ENCODE measurements at places on chromosomes 1 and 21.

GRCh38 chr21:45932922-45933502 is 48.6 kb upstream of the COL6A1 start:
- DNase-seq, result no peak

DNA sequence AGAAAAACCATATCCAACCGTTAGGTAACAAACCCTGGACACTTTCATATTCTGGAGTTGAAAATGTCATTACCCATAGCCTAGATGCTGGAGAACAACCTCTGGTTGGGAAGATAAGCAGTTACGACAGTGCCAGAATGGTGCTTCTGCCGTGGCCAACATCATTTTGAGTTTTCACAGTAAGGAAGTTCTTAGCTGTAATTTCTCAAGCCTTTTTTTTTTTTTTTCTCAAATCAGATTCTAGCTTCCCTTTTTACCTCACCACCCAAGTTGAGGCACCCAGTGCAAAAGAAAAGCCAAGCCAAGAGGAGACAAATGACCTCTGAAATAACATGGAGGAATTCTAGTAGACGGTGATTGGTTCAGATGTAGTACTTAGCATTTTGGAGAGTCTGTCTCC is 21.8 kb downstream of the PPT1 start:
- no peak for DNase-seq

GRCh38 chr1:75768016-75768415 is 18.0 kb upstream of the RABGGTB start:
- no peak for DNase-seq

- no peak for DNase-seq
Observed at GRCh38 chr1:91217911-91218310, 186.7 kb downstream of the HFM1 start.

DNA sequence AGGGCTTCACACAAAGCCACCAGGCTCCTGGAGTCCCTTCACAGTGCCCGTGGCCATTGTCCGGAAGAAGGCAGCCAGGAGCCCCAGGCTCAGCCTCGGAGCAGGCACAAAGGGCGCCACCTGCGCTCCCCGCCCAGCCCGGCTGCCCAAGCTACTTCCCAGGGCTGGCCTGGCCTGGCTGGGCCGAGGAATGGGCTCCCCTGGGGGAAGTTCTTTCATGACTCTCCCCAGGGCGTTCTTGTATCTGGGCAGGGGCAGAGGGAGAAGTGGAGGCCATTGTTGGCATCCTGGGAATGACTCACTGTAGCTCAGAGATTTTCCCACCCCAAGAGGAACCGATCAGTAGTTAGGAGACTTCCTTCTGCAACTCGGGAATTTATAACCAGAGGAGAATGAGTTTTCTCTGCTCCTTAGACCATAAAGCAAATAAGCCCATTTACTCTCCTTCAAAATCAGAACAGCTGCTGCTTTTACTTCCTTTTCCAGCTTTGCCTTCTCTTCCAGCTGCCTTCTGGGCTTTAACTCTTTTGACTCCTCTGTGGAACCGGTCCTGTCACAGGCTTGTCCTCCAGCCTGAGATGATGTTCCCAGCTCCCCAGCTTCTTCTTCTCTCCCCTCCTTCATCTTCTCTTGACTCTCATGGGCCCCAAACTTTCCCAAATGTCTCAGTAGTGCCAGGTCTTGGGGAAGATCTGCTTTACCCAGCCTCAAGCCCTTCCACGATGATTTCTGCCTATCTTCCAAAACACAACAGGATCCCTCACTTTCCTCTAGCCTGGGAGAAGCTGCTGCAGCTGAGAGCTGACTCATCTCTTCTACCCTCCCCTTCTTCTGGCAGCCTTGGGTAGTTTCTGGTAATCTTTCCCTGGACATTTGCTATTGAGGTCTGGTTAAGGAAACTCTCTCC is 118.7 kb upstream of the CD34 start:
- no peak for DNase-seq

DNA sequence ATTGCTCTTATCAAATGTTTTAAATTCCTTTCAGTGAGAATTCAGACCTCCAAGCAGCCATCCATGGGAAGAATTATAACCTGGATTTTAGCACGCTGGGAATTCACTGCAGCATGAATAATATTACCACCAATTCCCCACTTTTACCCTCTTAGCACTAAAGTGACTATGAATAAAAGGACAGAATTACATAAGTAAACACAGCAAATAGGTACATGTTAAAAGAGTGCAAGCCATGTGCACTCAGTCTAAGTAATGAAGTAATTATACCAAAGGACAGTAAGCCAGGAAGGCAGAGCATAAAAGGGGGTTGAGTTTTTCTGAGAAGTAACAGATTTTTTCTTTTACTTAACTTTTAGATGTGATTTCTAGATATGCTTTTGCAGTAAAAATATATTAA is 176.3 kb downstream of the DENND1B start:
- DNase-seq, result no peak

DNA sequence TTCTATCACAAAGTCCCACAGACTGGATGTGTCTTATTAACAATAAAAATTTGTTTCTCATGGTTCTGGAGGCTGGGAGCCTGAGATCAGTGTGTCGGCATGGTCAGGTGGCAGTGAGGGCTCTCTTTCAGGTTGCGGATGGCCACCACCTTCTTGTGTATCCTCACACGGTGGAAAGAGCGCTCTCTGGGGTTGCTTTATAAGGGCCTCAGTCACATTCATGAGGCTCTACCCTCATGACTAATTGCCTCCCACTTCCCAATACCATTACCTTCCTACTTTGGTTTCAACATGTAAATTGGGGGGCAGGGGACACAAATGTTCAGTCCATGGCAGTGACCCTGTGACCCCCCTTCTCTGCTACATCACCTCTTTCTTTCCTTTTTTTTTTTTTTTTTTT is 20.7 kb upstream of the MX1 start:
- DNase-seq, result no peak

DNA sequence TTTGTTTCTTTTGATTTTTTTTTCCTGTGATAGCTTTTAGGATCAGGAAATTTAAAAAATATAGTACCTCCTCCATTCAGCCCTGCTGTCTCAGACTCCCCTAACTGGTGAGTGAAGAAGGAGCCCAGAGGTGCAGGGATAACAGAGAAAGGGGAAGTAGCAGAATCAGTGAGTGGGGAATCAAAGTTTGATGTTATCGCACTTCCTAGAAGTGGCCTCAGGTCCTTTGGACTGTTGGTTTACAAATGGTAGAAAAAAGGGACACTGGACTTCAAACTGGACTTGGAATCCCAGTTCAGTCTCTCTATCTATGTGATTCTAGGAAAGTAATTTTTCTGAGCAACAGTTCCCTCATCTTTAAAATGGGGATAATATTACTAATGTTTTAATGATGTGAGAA is 99.5 kb downstream of the FGGY start:
- no peak for DNase-seq

DNA sequence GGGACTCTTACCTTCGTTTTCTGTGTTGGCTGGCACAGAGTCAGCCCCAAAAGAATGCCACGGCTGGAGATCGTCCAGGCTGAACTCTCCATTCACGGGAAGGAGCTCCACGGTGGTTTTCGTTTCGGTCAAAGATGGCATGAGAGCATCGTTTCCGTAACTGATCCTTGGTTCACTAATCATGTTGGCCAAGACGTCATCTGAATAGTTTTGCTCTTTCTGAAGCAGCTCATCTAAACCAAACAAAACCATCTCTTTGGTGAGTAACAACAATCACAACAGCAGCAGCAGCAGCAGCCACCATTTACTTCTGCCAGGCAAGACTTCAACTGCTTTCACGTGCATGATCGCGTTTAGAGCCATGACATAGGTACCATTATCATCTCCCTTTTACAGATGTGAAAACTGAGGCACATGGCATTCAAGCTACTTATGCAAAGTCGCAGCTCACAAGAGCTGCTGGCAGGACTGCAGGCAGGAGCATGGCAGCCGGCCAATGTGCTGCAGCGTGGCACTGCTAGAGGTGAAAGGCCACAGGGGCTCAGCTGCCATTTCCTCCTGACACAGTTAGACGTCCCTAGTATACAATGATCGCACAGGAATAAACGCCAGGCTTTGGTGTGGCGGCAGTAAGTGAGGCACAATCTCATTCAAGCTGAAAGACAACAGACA is 177.1 kb downstream of the GABPA start:
- no peak for DNase-seq

DNA sequence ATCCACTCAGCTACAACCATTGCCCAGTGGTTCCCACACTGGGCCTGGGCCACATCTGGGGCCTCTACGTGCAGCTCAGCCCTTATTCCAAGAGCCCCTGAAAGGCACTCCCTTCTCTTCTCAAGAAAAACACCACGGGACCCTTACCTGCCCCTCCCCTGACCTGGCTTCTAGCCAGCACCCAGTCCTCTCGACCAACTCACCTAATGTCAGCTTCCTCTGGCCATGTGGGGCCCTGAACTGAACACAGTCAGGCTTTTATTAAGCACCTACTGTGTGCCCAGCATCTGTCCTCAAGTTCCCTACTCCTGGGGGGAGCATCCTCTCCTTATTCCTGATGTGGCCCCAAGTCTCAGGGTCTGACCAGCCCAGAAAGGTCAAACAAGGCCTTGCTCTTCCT is 208.4 kb downstream of the MATN1 start:
- DNase-seq, result no peak

DNA sequence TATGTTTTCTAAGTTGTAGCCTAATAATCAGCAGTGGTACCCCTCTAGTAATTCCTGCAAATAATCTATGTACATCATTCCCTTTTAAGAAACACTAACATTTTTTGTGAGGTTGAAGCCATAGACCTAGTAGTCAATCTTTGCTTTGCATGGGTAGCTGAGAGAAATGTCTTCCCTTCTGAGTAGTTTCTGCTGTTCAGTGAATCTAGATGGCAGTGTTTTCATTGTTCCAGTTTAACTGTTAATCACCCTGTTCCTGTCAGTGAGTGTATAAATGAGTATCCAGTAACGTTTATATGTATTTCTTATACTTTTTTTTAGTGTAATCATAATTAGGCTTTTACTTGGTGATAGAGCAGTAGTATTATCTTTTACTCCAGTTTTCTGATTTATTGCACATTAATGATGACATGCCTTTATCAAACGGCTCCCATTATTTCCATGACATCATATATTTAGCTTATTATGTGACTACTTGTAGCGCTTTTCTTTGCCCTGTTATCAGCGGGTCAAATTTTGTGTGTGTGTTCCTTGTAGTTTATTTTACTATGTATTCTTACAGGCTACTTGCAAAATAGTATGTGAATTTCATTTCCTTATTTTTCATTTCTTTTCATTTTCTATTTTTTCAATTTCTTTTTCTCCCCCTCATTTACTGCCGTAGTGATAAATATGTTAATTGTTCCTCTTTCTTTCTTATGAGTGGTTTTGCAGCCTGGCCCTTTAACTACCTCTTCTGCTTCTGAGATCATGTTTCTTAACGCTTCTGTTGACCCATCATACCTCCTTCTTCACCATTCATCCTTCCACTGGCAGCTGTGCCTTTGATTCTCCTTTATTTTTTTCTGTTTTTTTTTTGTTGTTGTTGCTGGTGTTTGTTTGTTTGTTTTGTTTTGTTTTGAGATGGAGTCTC is 18.8 kb downstream of the CEP350 start:
- peak; percentile 15 for DNase-seq

- DNase-seq, result peak; percentile 46
Observed at GRCh38 chr1:244801246-244801645, 34.2 kb upstream of the COX20 start.

DNA sequence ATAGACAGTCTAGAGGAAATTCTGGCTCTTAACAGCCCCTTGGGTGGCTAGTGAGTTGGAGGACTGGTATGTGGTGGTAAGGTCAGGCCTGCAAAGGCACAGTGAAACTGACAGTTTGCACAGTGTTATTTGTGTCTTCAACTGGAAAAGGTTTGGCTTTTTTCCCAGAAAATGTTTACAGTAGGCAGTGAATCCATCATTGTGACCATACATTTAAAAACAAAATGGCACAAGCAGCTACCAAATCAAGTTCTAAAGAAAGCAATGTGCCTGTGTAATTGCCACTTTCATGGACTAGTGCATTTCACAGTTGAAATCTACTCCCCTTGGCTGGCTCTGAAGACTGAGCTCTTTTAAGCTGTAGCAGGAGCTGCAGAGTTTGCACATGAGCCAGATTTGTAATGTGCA is 24.8 kb downstream of the ATPAF1 start:
- no peak for DNase-seq

GRCh38 chr1:183021405-183022201 is 1.6 kb upstream of the LAMC1 start:
- no peak for DNase-seq

DNA sequence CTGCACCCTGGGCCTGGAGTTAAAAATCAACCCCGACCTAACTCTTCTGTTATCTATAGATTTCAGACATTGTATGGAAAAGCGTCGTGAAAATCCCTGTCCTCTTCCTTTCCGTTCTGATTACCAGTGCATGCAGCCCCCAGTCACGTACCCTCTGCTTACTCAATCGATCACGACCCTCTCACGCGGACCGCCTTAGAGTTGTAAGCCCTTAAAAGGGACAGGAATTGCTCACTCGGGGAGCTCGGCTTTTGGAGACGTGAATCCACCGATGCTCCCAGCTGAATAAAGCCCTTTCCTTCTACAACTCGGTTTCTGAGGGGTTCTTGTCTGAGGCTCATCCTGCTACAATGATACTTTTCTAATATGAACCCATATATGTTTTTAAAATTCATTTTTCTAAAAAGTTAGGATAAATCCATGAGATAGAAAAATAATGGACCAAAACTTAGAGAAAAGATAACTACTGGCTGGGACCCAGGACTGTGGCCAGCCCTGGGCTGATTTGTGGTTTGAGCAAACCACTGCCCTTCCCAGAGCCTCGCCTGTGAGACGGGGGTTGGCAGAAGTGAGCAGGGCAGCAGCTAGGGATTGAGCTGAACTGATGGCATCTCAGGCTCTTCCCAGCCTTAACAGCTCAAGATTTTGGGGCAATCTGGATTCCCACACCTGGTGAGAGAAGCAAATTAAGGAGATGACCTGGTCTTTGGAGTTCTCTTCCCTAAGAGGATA is 5.0 kb downstream of the UQCRHL start:
- no peak for DNase-seq

- no peak for DNase-seq
Observed at GRCh38 chr1:39016604-39017171, 9.5 kb upstream of the NDUFS5 start.

- DNase-seq, result no peak
Observed at GRCh38 chr1:57003398-57004139, 37.8 kb upstream of the C8B start.

- no peak for DNase-seq
Observed at GRCh38 chr1:47178020-47178419, 11.8 kb downstream of the PDZK1IP1 start.

- no peak for DNase-seq
Observed at GRCh38 chr1:243345205-243345604, 89.4 kb downstream of the SDCCAG8 start.

- DNase-seq, result peak; percentile 77
Observed at GRCh38 chr1:53485478-53486394, 26.5 kb downstream of the DMRTB1 start.

- peak; percentile 5 for DNase-seq
Observed at GRCh38 chr1:194342484-194343262, 1156.3 kb upstream of the B3GALT2 start.

GRCh38 chr1:19472174-19472573 is 13.2 kb downstream of the CAPZB start:
- no peak for DNase-seq

- no peak for DNase-seq
Observed at GRCh38 chr21:14842601-14843000, 222.2 kb downstream of the NRIP1 start.

- DNase-seq, result no peak
Observed at GRCh38 chr1:103941086-103941485, 191.4 kb downstream of the AMY1C start.

GRCh38 chr1:219753914-219754313 is 141.0 kb upstream of the ZC3H11B start:
- DNase-seq, result no peak

GRCh38 chr1:204271970-204272369 is 58.2 kb upstream of the GOLT1A start:
- no peak for DNase-seq

GRCh38 chr21:27419153-27419552 is 452.3 kb upstream of the ADAMTS5 start:
- no peak for DNase-seq
